ENCODE measurements at places on chromosomes 4 and X.
A peak's percentile ranks its signal among the peaks of the same experiment; 100 is the strongest.

DNA sequence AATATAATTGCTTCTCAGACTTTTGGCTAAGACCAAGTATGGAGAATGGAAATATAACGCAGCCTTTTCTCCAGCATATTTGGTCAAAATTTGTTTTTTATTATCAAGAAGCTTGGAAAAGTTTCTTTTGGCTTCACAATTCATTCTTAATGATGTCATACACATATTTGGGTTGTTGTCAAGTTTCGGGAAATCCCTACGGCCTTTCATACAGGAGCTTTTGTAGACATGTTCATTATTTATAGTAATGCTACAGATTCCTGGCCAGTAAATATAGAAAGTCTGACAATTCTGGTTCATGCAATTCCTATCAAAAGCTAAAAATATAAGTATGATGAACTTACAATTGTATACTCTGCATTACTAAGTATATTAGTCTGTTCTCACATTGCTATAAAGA is 112.9 kb downstream of the IRF2 start:
- no peak for DNase-seq

- no peak for DNase-seq
Observed at GRCh38 chr4:11355226-11355625, 73.5 kb downstream of the HS3ST1 start.

- no peak for DNase-seq
Observed at GRCh38 chr4:15675356-15675755, 6.3 kb upstream of the FAM200B start.

DNA sequence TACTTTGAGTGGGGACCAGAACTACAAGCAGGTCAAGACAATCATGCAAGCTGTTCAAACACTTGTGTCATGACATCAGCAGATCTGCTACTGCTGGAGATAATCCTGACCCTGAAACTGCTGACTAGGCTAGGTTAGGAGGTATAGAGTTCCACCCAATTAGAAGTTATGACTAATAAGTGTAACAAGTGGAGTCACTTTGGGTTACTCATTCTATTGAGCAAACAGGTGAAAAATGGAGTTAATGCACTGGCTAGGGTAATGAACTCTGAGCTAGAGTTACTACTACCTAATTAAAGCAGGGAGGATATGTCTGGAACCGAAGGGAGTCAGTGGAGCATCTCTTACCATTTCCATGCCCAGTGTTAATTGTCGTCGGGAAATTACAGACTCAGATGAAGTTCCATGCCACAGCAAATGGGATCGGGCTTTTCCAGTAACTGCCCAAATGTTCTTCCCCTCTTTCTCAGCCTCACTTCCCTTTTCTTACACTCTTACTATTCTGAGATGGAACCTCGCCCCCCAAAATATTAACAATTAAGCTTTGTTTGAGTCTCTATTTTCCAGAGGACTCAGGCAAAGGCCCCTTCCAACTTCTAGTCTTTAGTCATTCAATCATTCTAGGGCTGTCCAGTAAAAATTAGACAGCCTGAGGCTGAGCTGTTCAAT is 19.8 kb upstream of the MANBA start:
- DNase-seq, result no peak

DNA sequence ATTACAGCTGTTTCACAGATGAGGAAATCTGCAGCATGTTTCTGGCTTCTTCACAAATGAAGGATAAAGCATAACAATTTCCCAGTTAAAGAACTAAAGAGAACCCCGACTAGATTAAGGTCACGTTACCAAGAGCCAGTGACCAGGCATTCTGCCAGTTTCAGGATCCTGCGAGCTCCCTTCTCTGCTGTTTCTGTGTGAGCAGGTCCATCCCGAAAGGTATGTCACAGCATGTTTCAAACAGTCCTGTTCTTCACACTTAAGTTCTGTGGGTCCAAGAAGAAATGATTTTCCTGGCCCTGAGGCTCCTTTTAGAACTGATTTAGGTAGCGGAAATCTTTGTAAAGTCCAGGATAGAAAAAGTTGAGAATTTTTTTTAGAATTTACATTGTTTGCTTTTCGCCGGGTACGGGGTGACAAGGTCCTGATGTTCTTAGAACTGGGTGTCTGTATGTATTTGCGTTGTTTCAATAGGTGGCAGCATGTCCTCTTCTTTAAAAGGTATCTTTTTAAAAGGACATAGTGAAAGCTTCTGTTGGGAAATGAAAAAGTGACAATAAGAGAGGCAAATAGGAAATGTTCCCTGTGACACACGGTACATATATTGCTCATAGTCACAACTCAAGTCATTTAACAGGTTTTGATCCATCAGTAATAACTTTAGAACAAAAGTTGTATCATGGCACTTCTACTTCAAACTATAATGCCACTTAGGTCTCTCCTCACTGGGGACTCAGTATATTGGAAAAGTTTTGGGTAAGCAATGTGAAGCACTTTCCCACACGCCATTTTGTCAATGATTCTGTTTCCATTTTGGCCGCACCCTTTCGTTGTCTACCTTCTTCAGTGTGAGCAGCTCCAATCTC is 18.4 kb downstream of the IL21 start:
- DNase-seq, result no peak

DNA sequence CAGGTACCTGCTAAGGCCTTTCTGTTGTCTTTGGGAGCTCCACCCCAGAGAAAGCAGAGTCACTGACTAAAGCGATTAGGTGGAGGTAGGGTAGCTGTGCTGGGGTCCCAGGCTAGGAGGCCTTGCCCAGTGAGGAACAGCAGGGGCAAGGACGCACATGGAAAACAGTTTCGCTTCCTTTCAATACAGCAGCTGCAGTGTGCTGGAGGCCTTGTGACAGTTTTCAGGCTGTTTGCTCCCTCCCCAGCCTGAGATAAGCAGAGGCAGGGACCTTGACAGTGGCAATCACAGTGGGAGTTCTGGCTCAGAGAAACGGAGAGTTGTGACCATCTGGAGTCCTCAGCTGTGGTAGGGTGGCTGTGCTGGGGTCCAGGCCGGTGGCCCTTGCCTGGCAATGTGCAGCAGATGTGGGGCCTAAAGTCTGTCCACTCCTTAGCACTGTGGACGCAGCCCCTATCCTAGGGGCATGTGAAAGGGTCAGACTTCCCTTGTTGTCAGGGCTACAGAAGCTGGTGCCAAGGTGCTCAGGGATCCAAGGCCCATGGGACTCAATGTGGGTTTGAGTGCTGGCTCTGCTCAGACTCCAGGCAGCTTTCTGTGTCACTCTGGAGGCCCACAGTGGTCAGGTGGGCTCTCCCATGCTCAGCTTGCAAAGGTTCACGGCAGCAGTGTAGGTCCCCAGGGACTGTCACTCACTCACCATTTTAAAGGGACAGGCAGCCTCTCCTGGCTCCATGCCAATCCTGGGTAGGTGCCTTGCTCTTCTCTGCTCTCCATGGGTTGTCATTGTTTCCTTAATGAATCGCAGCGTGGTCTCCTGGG is 534.9 kb upstream of the FMR1 start:
- DNase-seq, result no peak

- no peak for DNase-seq
Observed at GRCh38 chr4:76607266-76607799, 172.3 kb downstream of the SHROOM3 start.

- no peak for DNase-seq
Observed at GRCh38 chrX:132433001-132433400, 55.8 kb downstream of the MBNL3 start.

DNA sequence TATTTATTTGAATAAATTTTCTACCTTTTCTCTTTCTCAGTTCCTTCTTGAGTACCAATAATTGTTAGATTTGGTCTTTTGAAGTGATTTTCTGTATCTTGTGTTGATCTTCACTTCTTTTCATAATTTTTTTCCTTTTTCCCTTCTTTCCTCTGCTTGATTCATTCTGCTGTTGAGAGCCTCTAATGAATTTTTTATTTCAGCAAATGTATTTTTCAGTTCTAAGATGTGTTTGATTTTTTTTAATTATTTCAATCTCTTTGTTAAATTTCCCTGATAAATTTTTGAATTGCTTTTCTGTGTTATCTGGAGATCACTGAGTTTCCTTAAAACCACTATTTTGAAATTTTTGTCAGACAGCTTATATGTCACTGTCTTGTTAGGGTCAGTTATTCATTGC is 155.4 kb upstream of the IL15 start:
- no peak for DNase-seq

DNA sequence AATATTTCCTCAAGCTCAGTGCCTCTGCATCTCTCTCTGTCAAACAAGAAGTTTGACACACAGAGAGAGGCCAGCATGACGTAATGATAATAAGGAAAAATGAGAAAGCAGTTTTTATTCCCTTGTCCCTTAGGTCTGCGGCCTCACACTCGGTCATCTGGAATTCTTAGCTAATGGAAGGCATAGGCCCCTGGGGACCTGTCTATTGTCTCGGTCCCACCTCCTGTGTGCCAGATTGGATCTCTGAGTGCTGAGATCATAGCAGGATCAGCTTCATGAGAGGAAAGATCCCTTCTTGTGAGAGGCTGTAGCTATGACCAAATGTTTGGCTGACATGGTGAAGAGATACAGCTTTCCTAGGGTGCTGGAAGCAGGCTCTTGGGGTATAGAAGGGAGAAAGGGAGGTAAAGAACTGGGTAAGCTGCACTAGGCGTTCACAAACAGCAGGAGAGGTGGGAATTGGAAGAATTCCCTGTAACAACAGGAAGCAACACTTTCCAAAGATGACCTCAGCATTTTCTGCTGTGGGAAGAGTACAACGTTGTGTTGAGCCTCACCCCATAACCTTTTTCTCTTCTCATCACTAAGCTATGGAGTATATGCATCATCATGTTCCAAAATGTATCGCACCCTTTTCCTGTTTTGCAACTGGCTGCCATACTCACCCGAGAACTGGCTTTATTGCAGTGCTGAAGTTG is 20.2 kb downstream of the TMEM31 start:
- no peak for DNase-seq

- DNase-seq, result no peak
Observed at GRCh38 chr4:8908206-8908893, 36.7 kb upstream of the HMX1 start.

- no peak for DNase-seq
Observed at GRCh38 chr4:14596904-14597303, 405.4 kb upstream of the CPEB2 start.

- no peak for DNase-seq
Observed at GRCh38 chr4:80125252-80126177, 52.5 kb upstream of the ANTXR2 start.

GRCh38 chrX:148047200-148047599 is 66.1 kb downstream of the FMR1NB start:
- DNase-seq, result no peak

DNA sequence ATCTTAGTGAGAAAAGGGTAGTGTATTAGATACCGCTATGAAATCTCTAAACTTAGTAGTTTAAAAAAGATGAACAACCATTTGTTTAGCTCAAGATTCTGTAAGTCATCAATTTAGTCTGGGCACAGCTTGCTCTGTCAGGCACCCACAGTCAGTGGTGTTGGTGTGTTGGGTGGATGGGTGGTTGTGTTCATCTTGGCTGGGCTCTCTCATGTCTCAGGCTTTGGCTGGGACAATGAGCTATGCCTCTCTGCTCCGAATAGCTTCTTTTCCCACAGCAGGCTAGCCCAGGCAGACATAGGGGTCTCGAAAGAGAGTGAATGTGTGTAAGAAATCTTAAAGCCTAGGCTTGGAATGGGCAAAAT is 127.0 kb upstream of the GATB start:
- no peak for DNase-seq

GRCh38 chr4:147965873-147966272 is 234.0 kb downstream of the ARHGAP10 start:
- no peak for DNase-seq

- no peak for DNase-seq
Observed at GRCh38 chr4:114423582-114423981, 175.0 kb upstream of the UGT8 start.

- DNase-seq, result no peak
Observed at GRCh38 chr4:94304365-94304971, 38.2 kb downstream of the HPGDS start.

- DNase-seq, result no peak
Observed at GRCh38 chrX:110276778-110277177, 41.1 kb downstream of the AMMECR1 start.

DNA sequence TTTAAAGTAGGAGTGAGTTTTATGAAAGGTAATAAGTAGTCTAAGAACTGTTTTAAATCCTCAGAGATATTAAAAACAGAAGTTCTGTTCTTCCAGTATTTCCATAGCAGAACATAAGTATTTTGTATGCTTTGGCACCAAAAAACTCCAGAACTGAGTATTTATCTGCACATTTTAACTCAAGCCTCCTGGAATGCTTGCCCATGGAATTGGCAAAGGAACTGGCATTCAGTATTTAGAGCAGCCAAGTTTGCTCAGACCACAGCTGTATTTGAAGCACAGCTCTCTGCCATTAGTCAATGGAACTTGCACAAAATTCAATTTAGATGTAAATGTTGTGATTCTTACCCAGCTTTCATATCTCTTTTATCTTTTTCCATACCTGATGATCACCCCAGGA is 42.2 kb downstream of the NDNF start:
- no peak for DNase-seq

- DNase-seq, result no peak
Observed at GRCh38 chr4:89365375-89365774, 57.8 kb upstream of the GPRIN3 start.

DNA sequence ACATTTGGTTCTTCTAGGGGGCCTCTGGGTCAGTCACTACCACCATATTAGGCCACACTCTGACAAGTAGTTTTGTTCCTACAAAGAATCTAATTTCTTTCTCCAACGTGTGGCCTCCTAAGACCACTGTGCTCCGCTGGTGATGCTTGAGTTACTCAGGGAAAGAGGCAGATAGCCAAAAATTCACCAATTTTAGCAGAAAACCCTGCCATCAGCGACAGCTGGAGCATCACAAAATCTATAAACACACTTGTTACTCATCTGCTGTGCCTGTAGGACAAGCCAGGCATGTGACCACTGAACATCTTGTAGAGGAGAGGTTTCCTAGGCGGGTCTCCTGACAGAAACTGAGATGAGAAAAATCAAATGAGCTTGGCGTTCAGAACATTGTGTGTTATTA is 105.4 kb downstream of the SYNPO2 start:
- no peak for DNase-seq

GRCh38 chrX:7351926-7352325 is 204.0 kb upstream of the PUDP start:
- no peak for DNase-seq

- peak; percentile 8 for DNase-seq
Observed at GRCh38 chr4:25524663-25525062, 131.0 kb upstream of the SLC34A2 start.

DNA sequence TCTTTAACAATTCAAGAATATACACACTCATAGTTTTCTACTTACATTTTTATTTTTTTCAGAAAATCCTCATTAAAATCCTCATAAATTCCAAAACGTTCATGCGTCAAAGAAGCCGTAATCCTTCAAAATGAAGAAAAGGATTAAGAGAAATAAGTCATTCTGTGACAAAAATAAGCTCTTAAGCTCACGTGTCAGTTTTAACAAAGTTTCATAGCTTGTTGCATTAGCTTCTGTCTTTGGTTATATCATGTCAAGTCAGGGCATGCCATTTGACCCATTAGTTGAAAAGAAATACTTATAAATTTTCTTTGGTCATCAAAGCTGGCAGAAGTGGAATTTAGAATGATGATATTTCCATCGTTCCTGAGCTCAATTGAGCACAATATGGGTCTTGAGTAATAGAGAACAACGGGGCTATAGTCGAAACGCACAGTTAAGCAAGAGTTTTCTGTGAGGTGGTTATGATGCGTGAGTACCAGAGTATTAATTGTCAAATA is 185.2 kb upstream of the CTSO start:
- no peak for DNase-seq

Measured in NCI-H2227 treated with DMSO at 0.1 percent for 48 hours (cell line).